Frontal cortex (tissue), 4 donors: ENCODE measurements at places on chromosomes 13 and 19.
A peak's percentile ranks its signal among the peaks of the same experiment; 100 is the strongest.

GRCh38 chr19:54105796-54106195, 3.1 kb downstream of the NDUFA3 start:
- no peak for DNase-seq

DNA sequence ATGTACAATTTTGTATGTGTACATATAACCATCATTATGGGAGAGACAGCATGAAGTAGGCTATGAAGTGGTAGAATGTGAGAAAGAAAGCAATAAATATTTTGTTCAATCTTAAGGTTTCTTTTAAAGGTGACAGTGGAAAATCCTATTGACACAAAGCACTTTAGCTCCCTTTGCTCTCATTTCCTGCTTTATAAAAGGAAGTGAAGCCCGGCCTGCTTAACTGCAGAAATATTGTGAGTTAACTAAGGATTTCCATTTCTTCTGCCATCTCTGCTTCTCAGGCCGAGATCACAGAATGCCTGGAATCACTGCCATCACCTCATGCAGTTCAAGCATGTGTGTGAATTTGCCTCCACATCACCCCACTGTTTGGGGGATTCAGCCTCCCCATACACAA, 83.5 kb downstream of the FRY start:
- DNase-seq, result no peak

DNA sequence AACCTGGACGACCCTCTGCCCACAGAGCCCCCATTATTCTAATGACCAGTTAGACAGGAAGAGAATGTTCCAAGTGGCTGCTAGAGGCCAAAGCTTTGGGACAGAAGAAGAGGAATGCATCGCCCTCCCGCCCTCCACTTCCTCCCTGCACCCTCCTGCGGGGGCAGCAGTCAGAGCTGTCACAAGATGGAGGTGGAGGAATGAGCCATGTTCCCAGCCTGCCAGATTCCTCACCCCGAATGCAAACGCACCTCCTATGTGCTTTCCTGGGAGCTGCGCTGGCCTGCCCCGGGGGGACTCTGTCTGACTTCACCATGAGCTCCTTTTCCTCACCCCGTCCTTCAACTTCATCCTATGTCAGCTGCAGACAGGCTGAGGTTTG, 1.7 kb downstream of the YJEFN3 start:
- DNase-seq, result no peak

- DNase-seq, result no peak
These were observed 5.7 kb downstream of the SLC7A9 start for GRCh38 chr19:32863841-32864240.

DNA sequence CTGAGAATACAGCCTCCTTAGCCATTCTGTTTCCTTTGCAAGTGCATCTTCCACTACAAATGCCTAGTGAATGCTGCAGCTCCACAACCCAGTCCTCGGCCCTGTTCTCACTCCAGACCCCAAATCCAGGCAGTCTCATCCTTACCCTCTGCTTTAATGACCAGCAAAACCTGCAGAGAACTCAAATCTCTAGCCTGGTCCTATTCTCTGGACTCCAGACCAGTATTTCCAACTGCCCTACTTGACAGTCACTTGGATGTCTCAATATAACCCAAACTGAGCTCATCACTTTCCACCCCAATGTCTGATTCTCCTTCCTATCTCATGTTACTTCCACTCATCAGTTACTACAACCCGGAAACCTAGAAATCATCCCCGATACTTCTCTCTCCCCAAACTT, 2.6 kb upstream of the EBPL start:
- DNase-seq, result no peak

GRCh38 chr13:33935969-33936368, 118.0 kb downstream of the RFC3 start:
- DNase-seq, result no peak

- no peak for DNase-seq
These were observed 69.7 kb downstream of the PIBF1 start for GRCh38 chr13:72851678-72852014.

- no peak for DNase-seq
These were observed 21.5 kb upstream of the GSX1 start for GRCh38 chr13:27770809-27771208.

DNA sequence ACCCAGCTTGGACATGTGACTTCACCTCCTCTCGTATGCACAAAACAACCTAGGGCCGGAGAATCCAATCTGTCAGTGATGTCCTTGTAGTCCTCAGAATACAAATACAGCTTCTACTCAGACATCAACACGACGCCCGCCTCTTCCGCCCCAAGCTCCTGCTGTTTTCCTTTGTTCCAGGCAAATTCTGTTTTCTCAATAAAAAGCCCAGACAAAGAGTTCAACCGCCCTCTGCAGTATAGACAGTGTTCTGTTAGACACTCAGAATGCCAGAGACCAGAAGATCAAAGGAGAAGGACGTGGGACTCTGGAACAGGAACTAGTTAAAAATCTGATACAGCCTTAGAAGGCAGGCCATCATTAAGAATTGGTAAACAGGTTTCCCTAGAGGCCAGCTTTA, 42.0 kb upstream of the GGACT start:
- no peak for DNase-seq

GRCh38 chr19:1020868-1021425, at the start of gene TMEM259:
TSS of gene TMEM259 (minus strand) at chr19:1021123. CDS start at chr19:1020996, 127 bp downstream.
- DNase-seq, result peak; percentile 100

GRCh38 chr19:55252760-55253663, 5.8 kb downstream of the PPP6R1 start:
- no peak for DNase-seq

GRCh38 chr19:21585281-21585890, 80.0 kb downstream of the ZNF429 start:
- no peak for DNase-seq

DNA sequence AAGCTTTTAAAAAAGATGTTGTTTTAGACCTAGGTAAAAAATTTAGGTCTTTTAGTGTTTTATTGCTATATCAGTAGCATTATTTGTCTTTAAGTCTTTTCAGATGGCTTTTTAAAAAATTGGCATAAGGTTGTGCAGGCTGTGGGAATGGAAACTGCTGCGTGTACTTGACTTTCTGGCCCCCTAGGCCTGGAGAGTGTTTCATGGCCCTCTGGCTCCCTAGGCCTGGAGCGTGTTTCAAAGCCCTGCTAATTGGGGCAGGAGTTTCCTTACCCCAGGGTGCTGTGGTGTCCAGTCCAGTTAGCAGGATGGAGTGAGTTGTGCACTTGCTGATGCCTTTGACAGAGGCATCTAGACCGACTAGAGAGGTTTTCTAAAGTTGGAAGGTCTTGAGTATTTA, 23.8 kb downstream of the PRAM1 start:
- DNase-seq, result no peak

DNA sequence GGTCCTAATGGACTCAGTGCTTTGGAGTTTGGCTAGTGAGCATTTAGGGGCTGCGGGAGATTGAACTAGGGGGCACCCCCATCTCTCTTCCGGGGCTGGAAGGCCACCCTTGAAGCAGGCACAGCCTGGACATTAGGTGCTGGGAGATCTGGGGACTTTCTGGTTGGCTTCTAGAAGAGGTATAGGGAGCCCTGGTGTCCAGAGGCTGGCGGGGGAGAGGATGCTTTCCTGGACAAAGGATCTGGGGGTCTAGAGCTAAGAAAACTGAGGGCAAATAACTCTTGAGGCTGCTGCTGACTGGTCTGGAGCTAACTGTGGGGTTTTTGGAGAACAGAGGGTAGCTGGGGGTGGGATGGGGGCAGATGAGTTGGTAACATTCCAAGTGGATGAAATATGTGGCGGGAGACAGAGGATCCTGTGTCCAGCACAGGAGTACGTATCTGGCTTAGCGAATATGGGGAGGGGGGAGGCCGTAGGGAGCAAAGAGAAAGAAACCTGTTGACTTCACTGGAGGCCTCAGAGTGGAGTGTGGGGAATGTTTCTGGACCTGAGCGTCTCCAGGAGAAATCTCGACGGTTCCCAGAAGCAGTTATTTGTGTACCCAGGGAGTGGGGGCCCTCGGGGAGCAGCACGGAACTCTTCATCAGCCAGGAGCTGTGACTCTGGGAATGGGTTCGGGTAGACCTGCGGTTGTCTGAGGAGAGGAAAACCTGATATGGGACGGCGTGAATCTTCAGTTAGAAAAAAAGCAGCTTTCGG, 1.4 kb downstream of the HNRNPUL1 start:
- DNase-seq, result no peak

DNA sequence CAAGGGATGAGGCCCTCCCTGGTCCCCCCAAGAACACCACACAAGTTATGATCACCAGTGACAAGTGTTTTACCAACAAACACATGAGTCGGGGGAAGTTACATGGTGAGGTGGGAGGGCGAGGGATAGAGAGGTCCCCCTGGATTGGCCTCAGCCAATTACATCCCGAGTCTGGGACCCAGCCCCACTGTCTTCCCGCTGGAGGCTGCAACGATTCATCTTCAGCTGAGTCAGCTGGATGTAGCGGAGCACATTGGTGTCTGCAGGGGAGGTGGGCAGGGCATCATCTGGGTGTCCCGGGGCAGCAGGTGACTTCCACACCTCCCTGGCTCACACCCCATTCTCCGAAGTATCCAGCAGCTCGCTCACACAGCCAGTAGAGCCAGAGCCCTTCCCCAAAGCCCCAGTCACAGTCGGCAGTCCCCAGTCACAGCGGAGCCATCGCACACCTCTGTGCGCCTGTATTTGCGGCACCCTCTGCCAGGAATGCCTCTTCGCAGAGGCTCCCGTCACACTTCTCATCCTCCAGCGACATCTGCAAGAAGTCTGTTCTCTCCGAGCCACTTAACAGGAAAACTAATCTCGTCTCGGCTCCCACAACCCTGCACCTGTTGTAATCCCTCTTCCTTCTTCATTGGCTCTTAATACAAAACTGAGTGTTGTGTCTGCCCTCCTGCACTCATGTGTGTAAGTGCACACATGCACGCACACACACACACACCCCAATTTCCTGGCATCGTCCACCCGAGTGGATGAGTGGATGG, 2.0 kb downstream of the TTC9B start:
- DNase-seq, result no peak

DNA sequence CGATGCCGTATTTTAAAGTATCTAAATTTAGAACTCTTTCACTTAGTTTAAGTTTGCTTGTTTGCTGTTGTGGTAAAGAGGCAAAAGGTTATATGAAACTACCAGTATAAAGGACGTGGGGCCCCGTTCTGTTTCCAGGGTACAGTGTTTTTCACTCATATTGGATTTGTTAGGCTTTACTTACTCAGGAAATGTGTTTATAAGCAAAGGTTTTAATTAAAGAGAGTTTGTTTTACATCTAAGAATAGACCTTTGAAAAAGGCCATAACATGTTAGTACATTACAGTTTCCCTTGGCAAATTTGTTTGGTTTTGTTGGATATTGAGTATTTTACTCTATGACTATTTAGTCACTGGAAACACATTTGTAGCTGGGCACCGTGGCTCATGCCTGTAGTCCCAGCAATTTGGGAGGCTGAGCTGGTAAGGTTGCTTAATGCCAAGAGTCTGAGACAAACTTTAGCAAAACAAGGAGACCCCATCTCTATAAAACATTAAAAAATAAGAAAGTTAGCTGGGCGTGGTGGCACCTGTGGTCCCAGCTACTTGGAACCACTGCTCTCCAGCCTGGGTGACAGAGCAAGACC, 7.1 kb downstream of the DGKH start:
- no peak for DNase-seq

DNA sequence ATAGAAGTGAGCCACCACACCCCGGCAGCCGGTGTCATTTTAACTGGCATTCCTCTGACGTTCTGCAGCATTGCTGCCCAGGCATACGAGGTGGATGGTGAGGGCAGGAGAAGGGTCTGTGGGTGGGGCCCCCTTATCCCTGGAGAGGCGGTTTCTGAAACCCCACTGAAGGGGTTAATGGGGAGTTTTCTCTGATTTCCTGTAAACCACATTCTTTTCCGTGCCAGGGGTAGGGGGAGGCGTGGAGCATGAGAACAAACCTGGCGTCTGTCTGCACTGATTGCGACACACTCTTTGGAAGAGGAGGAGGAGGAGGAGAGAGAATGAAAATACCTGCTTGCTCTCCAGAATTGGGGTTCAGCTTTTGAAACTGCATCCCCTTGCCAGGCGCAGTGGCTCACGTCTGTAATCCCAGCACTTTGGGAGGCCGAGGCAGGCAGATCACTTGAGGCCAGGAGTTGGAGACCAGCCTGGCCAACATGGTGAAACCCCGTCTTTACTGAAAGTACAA, 2.7 kb upstream of the C3 start:
- no peak for DNase-seq

GRCh38 chr13:60494296-60494695, 97.3 kb downstream of the TDRD3 start:
- DNase-seq, result no peak

GRCh38 chr13:83761631-83762030, 120.6 kb downstream of the SLITRK1 start:
- DNase-seq, result no peak

DNA sequence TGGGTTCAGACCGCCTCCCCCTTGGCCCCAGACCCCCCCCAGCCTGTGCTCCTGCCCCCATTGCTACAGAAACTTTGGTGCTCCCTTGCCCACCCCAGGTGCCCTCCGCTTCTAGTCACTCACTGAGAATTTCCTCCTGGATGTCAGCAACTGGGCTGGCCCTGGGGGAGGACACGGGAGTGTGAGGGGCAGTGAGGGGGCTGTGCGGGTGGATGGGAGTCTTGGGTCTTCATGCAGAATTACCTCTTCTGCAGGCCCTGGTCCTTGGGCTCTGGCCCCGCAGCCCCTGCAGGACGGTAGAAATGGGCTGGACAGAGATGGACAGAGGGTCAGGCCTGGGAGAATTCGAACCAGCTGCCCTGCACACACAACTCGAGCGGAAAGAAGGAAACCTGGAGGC, 4.8 kb downstream of the LILRB5 start:
- no peak for DNase-seq

DNA sequence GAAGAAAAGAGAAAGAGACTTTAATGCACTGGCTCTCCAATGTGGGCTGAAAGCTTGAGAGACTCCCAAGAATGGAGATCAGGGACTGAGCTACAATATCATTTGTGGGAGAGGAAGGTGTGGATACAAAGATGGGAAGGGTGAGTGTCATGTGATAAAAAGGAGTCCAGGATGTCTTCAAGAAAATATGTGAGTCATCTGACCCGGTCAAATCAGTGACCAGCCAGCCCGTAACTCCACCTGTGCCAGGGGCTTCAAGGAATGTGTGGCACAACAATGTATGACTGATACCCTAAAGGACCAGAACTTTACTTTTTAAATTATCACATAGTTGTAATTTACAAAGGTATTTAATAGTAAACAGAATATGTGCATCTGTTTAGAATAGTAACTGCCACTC, 97.2 kb downstream of the DOCK9 start:
- no peak for DNase-seq

DNA sequence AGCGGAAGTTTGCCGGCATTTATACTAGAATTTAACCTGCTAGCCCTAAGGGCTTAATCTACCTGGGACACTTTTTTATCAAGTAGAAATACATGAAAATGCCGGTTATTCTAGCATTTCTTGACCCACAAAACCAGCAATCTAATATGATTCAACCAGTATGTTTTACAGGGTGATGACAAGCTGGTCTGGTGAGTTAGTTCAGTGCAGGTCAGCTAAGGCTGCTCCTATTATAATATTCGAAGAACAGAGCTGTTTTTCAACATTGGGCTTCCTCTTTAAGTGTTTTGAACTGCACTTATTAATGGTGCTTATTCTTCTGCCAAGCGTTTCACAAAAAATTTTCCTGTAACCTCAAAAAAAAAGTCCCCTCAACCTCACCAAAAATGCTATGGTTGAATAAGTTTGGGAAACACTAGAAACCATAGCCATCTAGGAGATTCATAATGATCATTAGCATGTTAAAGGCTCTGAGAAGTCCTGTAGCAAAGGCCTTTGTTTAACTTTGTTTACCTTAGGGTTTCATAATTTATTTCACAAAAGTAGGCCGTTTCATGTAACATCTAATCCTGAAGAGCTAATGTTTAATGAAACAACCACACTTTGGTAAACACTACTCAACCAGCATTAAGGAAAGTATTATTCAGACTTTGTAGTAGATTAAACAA, 526.6 kb downstream of the KLF12 start:
- DNase-seq, result no peak

- no peak for DNase-seq
These were observed 61.6 kb downstream of the GSX1 start for GRCh38 chr13:27853861-27854260.
